PC-3 (cell line): ENCODE measurements at places on chromosomes 2 and 18. TPM values are rescaled to one million over a fixed set of nuclear protein-coding genes. Genes with fewer than 3 reads are reported as not detected.

The TUBA3E gene
- total RNA-seq, result not detected in 2 replicates

The CXCR1 gene
- total RNA-seq, result not detected in 2 replicates

The SCYGR4 gene
- total RNA-seq, result not detected in 2 replicates

The SATB2 gene
- total RNA-seq, result 3.0 and 5.1 TPM in 2 replicates

The FANCL gene
- total RNA-seq, result 18.0 and 18.3 TPM in 2 replicates

GRCh38 chr2:45774688-45775244 lies 123.3 kb downstream of the PRKCE start:
- DNase-seq, result no peak

- no peak for DNase-seq
Measured at GRCh38 chr2:38294597-38294996, 82.5 kb downstream of the ATL2 start.

GRCh38 chr2:196453613-196454047 lies 185.9 kb upstream of the CCDC150 start:
- peak; percentile 72 for DNase-seq

DNA sequence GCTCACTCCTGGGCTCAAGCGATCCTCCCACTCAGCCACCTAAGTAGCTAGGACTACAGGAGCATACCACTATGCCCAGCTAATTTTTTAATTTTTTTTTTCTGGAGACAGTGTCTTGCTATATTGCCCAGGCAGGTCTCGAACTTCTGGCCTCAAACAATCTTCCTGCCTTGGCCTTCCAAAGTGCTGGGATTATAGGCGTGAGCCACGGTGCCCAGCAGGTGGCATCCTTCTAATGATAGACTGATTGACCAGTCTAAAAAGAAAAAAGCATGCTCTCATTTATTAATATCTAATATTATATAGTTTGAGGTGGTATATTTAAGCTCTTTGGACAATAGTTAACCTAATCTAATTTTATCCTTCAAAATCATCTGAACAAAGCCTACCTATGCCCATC lies 198.6 kb downstream of the CAMKMT start:
- DNase-seq, result peak; percentile 58

GRCh38 chr2:112714331-112714730 lies 6.5 kb upstream of the NT5DC4 start:
- no peak for DNase-seq

DNA sequence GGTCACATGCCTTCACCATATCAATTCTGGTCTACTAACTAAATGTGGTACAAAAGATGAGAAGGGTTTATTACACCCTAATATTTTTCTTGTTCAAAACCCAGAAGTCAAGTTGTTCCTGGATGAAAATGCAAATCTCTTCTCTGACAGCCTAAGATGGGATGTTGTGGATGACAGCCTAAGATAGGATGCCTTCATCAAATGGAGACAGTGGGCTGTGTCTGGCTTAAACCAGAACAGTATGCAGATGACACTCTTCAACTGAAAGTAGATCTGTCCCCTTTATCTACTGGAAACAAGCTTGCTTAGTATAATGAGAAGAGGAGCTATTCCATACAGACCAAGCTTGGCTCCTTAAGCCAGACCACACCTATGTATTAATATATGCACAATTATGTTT lies 17.7 kb downstream of the NXPH2 start:
- no peak for DNase-seq

- no peak for DNase-seq
Measured at GRCh38 chr2:230975927-230976326, 20.0 kb upstream of the SPATA3 start.

DNA sequence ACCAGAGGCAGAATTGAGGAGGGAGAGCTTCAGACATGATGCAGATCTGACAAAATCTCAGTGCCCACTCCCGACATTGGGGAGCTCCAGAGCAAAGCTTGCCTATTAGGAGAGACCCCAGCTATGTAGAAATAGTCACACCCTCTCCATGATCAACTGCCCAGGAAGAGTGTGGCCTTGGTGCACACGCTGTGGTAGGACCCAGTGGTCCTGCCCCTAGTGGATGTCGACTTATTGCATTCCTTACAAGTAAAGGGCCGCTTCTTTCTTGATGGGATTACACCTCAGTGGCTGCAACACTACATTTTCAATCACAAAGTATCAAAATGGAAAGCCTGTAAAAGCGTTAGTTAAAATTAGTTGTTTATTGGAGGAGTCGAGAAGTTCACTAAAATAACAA lies 64.2 kb downstream of the VRK2 start:
- DNase-seq, result no peak

DNA sequence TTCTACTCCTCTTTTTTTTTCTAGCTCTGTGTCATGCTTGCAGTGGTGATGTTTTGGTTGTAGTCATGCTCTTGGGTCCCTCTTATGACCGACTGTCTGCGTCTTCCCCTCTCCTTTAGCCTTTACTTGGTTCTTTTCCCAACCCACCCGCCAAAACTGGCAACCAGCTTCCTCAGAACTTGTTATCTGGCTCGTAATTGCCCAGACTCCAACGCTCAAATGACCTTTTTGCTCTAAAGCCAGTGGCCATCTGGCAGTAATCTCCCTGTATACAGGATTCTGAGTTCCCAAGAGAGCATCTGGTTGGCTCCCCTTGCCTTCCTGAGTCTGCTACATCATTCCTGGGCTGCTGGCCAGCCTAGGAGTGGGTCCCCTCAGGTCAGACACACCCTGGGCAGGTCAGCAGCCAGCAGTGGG lies 147.2 kb downstream of the MGAT5 start:
- DNase-seq, result no peak

GRCh38 chr2:54271843-54272627 lies 16.0 kb upstream of the TSPYL6 start:
- DNase-seq, result no peak

- no peak for DNase-seq
Measured at GRCh38 chr2:224029876-224030275, 9.2 kb downstream of the SERPINE2 start.

DNA sequence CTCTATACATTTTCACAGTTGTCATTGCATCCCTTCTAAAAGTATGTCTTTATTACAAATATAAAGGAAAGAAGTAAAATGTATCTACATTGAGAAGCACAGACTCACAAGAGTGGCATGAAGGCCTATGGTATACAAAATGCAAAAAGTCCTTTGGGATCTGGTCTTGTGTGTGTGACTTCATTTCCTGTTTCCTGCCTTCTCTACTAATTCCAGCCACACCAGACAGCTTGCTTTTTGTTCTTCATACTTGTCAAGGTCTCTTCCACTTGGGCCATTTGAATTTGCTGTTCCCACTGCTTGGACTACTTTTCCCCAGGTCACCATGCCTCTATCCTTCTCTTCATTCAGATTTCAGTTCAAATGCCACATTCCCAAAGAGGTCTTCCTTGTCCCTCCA lies 6.7 kb upstream of the PNO1 start:
- DNase-seq, result no peak

DNA sequence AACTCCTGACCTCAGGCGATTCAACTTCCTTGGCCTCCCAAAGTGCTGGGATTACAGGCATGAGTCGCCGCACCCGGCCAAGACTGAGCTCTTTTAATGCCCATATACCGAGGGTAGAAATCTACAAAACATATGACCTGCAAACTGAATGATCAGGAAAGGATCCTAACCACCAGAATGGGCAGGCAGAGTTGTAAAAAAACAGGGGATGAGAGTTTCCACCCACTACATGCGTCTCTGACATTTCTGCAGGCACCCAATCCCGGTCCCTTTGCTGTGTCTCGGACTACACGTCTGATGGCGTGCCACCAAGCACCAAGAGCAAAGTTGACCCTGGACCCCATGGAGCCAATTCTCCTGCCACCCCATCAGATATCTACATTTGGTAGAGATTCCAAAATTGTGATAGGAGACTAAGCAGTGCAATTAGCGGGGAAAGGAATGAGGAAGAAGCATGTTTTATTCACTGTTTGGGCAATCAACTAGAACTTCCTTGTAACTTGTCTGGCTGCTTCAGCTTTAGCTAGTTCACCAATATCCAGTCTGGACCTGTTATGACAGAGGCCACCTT lies 74.1 kb downstream of the ATP8B1 start:
- DNase-seq, result peak; percentile 29

- peak; percentile 63 for DNase-seq
Measured at GRCh38 chr18:77223653-77224052, 26.0 kb upstream of the GALR1 start.

- no peak for DNase-seq
Measured at GRCh38 chr2:226575928-226576327, 223.7 kb downstream of the IRS1 start.

- peak; percentile 71 for DNase-seq
Measured at GRCh38 chr2:110748489-110748867, 16.1 kb downstream of the ACOXL start.

GRCh38 chr2:62814123-62814522 lies 108.6 kb downstream of the EHBP1 start:
- no peak for DNase-seq

GRCh38 chr18:22490429-22490846 lies 72.7 kb upstream of the CTAGE1 start:
- DNase-seq, result no peak

DNA sequence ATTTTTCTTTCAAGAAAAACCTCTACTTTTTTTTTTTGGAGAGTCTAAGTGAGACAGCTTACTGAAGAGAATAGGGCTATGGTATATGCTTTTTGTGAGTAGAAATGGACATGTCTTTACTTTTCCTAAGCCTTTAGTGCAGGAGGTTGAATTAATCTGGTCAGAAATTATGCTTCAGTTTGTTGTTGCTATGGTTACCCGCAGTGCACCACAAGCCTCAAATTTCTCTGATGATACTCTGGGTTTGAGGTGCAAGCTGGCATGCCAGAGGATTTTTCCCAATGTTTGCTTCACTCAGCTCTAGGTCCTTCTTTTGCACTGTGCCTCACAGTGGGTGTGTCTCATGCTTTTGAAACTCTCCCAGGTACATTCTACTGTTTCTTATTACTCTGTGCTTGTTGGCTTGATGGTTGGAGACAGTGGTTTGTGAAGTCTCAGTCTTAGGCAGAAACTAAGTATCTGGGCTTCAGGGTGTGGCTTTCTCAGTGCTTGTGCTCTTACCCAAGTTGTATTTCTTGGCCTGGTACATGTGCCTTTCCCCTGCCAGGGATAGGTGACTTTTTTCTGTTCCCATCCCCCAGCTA lies 278.3 kb downstream of the RBM43 start:
- no peak for DNase-seq
